Stimulated activated CD8-positive, alpha-beta memory T cell treated with anti-CD3 and anti-CD28 coated beads, Interleukin-4, amount 100 ng/mL, for 4 hours (primary cell): ENCODE measurements at places on chromosomes 3 and 15.

- DNase-seq: no peak
Observed at GRCh38 chr3:104947943-104948342, 418.8 kb upstream of the ALCAM start.

DNA sequence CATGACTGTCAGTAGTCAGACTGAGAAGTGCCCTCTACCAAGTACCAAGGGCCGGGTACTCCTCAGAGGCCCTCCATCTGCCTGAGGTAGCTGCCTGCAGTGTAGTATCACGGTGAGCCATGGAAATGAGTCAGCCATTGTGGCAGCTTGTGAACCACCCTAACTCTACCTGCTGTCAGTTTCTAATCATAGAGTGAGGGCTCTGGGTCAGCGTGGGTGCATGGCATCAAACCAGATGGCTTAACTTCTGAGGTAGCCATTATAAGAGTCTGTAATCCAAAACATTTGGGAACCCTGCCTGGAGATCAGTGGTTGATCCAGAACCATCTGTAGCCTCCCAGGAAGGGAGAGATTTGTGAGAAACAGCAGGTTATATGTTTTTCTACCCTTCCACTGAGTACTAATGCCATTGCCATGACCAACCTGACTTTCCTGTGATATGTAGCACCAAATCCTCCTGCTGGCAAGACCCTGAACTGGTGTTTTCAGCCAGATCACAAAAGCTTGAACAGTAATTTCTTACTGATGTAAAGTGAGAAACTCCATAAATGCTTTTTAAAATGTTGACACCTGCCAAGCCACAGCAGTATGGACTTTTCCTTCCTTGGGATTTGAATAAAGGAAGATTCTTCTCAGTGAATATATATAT is 38.9 kb downstream of the ABHD2 start:
- DNase-seq: no peak

DNA sequence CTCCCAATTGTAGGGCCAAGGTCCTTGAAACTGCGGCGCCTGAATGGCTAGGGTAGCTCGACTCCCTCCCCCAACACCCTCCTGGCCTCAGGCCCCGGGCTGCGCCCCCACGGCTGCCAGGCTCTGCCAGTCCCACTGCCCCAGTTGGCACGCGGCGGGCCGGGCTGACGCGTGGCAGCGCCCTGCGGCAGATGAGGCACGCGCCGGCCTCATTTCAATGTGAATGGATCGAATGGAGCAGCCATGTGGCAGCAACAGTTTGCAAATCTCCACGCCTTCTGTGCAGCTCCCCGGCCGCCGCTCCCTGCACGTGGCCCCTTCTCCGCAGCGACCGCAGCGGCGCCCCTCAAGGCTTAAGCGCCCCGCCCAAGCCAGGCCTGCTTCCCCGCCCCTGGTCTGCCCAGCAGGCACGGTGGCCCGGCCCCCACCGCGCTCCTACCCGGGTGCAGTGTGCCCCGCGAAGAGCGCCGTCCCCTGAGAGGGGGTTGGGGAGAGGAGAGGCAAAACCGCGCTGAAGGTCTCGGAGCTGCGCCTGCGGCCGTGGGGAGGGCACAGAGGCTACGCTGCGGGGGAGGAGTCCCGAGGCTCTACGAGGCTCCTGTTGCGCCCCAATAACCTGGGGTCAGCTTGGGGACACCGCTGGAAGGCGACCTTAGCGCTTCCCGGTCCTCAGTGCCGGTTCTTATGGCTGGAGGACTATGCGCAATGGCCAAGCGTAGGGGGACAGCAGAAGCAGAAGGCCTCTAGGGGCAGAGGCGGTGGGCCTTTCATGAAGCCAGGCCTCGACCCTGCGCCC is 3.1 kb upstream of the DLL4 start:
- no peak for DNase-seq

GRCh38 chr3:57518276-57518915 is 25.7 kb downstream of the DNAH12 start:
- DNase-seq: no peak

DNA sequence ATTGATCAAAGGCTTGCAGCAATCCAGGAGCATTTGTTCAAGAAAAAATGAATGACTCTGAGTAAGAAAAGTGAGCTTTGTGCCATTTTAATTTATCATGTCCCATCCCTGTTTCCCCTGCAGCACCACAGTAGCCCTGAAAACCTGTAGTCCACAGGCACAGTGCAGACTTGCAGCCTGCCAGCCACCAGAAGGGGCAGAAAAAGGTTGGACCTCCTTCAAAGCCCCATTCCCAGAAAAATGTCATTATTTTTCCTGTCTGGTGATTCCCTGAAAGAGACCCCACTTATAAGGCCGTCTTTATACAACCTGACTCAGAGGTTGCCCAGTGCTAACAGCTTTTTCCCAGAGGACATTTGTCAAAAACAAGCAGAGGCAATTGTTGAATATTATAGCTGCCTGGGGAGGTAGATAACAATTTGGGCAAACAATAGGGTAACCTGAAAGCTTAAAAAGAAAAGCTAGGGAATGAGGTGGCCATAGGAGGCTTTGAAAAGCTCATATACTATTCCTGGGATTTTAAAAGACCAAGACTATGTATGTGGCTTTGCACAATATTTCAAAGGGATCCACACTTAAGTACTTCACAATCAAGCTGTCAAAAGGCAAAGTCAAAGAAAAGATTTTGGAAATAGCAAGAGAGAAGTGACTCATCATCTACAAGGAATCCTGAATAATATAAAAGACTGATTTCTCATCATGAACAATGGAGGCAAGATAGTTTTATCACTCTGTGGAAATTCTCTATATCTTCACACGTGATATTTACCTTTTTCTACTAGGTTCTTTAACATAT is 136.8 kb upstream of the PLXNA1 start:
- DNase-seq: no peak

DNA sequence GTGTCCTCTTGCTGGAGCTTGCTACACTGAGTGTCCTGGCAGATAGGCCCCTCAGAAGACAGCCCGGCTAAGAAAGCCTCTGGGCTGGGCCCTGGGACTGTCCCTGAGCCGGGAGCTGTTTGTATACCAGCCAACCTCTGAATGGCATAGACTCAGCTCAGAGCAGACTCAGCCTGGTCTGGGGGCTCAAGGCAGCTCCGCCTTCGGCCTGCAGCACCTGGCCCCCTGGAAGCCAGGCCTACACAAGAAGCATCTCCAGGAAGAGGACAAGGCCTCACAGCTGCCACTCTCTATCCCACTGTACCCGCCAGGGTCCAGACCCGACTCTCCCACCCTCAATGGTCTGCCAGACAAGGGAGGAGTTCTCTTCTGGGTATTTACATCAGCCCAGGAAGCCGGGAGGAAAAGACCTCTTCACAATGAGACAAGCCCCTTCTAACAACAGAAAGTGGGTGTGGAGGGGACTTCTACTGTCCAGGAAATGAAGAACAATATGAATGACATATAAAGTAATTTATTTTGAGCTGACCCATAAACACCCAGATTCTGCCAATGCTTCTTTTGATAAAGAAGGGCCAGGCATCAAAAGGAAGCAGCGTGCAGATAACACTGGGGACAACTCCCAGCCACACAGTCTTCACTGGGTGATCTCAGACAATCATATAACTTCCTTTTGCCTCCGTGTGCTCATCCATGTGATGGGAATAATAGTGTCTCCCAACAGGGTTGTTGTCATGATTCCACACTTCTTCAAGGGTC is 110.2 kb downstream of the TPRA1 start:
- no peak for DNase-seq

DNA sequence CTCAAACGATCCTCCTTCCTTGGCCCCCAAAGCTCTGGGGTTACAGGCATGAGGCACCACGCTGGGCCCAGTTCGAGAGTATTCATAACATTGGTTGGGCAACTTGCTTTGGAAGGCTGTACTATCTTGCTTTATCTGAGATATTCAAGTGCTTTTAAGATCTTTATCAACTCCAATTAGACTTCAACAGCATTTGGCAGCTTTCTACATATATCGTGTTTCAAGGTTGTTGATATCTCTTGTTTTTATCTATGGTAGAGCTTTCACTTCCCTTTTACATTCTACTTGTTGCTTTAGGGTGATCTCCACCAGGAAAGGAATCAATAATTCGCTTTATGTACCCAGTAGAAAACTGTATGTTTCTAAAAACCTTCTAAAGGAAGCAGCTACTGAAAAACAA is 395.3 kb downstream of the IL5RA start:
- DNase-seq: no peak

- DNase-seq: no peak
Observed at GRCh38 chr15:80864666-80865065, 85.5 kb downstream of the CEMIP start.
